Right lobe of liver (tissue), 6 donors: ENCODE measurements at places on chromosomes 12 and 14.

GRCh38 chr14:59425322-59425935, 39.8 kb downstream of the GPR135 start:
- DNase-seq, result no peak

DNA sequence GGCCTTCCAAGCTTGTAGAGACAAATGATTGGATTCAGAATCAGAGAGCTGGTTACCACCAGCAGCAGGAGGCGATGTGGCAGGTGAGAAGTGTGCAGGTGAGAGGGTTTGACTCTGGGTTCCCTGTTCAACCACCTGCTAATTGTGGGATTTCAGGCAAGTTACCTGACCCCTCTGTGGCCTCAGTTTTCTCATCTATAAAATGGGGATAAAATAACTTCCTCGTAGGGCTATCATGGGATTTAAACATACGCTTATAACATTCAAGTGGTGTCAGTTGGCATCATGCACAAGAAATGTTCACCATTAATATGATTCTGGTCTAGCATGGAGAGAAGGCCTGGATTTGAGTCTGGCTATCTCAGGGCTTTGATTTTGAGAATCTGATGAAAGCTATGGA, 143.8 kb upstream of the MYL2 start:
- DNase-seq, result no peak

DNA sequence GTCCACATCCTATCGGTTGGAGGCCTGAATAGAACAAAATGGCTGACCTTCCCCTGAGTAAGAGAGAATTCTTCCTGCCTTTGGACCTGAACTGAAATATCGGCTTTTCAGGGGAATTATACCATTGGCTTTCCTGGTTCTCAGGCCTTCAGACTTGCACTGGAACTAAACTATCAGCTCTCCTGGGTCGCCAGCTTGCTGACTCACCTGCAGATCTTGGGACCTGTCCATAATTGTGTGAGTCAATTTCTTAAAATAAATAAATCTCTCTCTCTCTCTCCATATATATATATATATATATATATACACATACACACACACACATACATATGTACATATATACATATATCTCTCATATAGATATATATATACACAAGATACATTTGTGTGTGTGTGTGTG, 41.6 kb downstream of the KCNK10 start:
- DNase-seq, result no peak

DNA sequence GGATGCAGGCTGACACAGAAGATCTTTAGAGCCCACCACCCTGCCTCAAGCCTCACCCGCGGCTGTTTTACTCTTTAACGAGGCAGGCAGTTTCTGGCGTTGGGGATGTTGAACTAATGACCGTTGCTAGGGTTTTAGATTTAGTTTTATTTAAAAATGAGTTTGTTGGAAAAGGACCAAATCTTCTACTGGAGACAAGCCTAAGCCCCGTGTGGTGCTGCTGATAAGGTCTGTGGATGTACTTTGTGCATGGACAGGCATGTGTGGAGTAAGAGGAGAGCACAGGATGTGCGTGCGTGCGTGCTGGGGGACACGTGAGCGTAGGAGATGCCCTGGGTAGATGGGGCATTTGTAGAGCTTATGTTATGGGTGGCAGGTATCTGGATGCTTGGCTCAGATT, 5.7 kb downstream of the NTF3 start:
- no peak for DNase-seq

DNA sequence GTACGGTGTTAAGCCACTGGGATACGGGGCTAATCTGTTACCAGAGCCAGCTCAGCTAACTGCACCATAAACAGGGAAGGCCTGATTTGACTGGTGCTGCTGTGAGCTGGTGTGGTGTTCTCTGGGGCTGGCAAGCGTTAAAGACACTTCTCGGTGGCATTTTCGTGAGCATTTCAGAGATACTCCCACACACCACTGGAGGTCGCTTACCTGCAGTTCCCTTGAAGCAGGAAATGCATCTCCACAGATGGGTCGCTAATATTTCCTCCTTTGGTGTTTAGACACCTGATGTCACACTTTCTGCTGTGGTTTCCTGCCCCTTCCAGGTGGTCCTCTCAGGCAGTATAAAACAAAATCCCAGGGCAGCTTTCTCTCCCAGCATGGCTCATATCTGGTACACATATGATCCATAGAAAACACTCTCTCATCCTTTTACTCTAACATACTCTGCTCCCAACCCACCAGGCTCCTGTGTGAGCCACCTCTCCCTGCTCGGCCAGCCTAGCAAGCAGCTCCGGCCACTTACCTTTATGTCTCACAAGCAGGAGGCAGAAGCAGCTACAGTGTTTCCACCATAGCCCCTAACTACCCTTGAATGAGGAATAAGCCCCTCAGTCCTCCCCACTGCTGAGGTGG, 129.9 kb upstream of the GRIN2B start:
- no peak for DNase-seq

DNA sequence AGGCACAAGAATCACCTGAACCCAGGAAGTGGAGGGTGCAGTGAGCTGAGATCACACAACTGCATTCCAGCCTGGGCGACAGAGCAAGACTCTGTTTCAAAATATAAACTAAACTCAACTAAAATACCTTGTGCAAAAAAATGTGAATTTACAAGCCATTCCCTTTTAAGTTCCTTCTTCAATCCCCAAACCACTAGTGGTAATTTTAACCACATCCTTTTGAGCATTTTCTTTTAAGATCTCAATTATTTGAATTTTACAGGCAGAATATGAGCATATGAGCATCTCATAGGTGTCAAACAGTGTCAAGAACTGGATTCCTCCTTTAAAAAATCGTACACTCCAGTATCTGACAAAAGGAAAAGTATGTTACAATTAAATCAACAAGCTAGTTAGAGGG, 57.0 kb upstream of the NPFF start:
- no peak for DNase-seq
